Stimulated activated CD8-positive, alpha-beta memory T cell treated with anti-CD3 and anti-CD28 coated beads, Interleukin-15, amount 100 ng/mL, for 1 hour (primary cell): ENCODE measurements at places on chromosomes 16 and 17.

- no peak for DNase-seq
Measured at GRCh38 chr16:80862160-80862705, 57.8 kb upstream of the CDYL2 start.

GRCh38 chr17:58507123-58507634 lies 7.3 kb downstream of the MTMR4 start:
- DNase-seq, result no peak

DNA sequence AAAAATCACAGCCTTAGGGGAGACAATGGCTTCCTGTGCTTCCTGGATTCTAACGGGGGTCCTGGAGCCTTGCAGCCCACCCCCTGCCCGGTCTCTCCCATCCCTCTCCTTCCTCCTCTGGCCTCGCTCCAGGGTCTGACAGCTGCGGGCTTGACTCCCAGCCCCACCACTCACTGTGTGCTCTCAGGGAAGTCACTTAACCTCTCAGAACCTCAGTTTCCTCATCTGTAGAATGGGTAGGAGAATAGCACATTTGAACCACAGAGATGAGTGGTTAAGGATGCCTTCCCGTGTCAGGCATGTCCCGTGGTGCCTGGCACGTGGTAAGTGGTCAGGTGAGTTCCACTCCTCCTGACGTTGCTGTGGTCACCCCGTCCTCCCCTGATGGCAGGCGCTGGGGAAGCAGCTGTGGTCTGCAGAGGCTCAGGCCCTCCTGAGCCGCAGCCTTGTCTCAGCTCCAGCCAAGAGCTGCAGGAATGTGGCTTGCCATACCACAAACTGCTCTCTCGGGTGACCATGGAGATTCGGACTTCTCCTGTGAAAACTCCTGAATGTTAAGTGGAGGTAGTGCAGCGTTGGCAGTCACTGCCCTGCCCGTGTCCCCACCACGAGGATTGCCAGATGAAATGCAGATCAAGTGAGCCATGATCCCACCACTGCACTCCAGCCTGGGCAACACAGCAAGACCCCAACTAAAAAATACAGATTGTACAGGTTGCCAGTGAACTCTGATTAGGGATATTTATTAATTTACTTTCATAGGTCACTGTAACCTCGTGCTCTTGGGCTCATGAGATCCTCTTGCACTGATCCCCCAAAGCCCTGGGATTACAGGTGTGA lies 85.7 kb downstream of the NT5M start:
- DNase-seq, result no peak

DNA sequence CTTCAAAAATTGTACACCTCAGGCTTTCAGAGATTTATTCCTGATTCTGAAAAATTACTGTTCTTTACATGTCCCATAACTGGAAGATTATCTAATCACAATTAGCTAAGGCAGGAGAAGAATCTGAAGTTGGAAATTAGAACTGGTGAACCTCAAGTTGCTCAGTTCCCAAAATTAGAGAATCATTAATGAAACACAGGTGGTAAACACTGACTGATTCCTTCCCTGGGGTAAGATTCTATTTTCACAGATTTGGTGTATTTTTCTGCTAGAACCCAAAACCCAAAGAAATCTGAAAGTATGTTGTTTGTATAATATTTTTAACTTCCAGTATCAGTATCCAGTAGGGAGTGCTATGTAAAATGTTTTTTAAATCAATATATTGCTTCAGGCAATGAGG lies 25.7 kb downstream of the PHKB start:
- DNase-seq, result no peak

DNA sequence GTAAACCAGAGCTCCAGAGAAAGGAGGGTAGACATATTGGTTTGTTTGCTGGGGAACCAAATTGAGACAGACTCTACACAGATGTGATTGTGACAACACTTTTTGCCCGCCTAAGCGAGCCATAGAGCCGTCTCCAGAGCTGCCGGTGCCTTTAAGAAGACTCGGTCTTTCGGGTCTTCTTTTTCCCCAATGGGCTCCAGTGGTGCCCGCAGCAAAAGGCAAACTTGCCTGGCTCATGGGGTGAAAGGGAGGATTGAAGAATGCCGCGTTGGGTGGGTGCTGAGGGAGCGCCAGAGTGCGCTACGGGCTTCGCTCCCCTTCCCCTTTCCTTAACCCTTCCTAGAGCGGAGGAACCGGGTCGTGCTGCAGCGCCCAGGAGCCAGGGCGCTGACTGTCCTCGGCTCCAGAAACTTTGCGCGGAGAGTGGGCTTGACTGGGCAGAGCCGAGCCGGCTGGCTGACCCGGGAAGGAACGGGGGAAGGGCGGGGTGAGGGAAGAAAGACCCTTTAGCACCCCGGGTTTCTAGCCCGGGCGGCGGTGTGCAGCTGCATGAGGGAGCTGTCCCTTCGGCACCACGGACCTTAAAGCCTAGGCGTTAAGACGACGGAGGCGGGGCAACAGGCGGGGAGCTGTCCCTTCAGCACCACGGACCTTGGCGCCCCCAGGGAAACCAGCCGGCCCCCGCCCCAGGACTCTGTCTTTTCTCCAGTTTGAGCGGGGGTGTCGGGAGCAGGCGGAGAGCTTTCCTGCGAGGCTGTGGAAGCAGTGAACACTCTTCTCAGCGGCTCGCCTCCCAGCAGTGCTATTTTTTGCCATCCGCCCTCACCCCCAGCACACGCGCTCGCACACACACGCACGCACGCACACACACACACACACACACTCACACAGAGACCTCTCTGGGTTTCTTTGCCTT lies at the start of gene CACNG3:
CACNG3 (plus strand) TSS at position 880 of the 916 bp plus-strand sequence. CDS start 420 bp downstream, outside the sequence.
- peak; percentile 6 for DNase-seq

- DNase-seq, result no peak
Measured at GRCh38 chr17:49716668-49717364, 9.1 kb upstream of the SLC35B1 start.
